ENCODE measurements at places on chromosomes 12 and 14. TPM values are rescaled to one million over a fixed set of nuclear protein-coding genes. Genes with fewer than 3 reads are reported as not detected.

Gene CKAP4
- total RNA-seq: 92.3 TPM

Gene TSPAN11
- 2.3 TPM for total RNA-seq

Gene TBC1D30
- 7.8 TPM for total RNA-seq

Gene LALBA
- total RNA-seq: not detected

Gene FKBP11
- 11.6 TPM for total RNA-seq

Gene SIX1
- 0.06 TPM for total RNA-seq

Gene CCDC60
- total RNA-seq: not detected

All from bladder microvascular endothelial cell (primary cell).